ENCODE measurements at places on chromosomes 5 and 9.
A peak's percentile ranks its signal among the peaks of the same experiment; 100 is the strongest.

- DNase-seq: no peak
Measured at GRCh38 chr5:180636403-180637075, 12.9 kb downstream of the FLT4 start.

- no peak for DNase-seq
Measured at GRCh38 chr5:1748271-1748670, 51.4 kb downstream of the MRPL36 start.

DNA sequence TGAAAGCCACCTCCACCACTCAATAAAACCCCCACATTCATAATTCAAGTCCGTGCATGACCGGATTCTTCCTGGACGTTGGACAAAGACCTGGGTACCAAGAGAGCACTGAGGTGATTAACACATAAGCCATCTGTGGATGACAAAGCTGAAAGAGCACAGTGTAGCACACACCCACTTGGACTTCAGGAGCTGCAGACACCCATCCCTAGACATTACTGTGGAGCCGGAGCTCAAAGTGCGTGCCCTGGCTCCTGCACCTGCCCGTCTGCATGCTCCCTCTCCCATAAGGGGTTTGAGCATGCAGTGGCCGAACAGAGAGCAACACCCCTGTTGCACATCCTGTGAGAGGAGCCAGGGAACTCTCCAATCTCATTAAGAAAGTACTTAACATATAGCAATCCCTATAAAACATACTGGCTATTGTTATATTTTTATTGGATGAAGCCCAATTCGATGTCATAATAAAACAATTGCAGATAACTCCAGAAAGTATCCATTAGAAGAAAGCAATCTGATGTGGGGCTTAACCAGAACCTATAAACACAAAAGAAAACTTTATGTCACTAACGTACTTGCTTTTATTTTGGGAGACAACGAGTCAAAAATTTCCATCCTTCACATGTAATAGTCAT lies 1174.2 kb upstream of the C9orf72 start:
- no peak for DNase-seq

DNA sequence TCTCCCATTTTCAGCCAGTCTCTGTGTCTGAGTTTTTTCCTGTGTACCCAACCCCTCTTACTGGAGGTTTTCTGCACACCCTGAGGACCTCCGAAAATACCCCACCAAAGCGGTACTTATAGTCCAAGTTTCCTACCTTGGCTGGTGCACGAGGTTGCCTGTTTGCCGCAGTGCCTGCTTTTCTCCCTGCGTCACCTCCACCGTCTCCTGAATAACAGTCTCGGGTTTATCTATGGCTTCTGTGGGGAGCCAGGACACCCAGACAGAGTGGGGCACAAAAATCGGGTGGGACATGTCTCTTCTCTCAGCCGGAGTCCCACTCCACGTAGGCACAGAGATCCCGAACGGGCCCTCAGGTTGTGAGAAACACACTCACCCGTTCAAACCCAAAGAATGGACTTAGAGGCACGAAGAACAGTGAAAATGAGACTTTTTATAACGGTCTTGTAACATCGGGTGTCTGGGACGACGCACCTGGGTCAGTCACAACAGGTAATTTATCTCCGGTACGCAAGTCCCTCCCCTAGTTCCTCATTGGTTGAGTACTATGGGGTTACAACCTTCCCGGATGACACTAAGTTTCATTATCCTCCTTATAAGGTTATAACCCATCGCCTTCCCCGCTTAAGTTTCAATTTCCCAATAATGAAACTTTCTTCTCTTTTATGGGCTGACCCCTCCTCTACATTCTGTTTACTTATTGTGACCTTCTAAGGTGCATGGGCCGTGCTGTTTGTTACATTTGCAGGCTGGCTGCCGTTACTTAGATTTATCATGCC lies 970.2 kb upstream of the COX7C start:
- no peak for DNase-seq

GRCh38 chr9:91066856-91067255 lies 265.2 kb downstream of the SYK start:
- no peak for DNase-seq

- no peak for DNase-seq
Measured at GRCh38 chr5:93580927-93581445, at the start of gene NR2F1-AS1. TSS of gene NR2F1-AS1 (minus strand) at chr5:93581219.

- no peak for DNase-seq
Measured at GRCh38 chr5:16043349-16043965, 136.1 kb downstream of the MARCHF11 start.

DNA sequence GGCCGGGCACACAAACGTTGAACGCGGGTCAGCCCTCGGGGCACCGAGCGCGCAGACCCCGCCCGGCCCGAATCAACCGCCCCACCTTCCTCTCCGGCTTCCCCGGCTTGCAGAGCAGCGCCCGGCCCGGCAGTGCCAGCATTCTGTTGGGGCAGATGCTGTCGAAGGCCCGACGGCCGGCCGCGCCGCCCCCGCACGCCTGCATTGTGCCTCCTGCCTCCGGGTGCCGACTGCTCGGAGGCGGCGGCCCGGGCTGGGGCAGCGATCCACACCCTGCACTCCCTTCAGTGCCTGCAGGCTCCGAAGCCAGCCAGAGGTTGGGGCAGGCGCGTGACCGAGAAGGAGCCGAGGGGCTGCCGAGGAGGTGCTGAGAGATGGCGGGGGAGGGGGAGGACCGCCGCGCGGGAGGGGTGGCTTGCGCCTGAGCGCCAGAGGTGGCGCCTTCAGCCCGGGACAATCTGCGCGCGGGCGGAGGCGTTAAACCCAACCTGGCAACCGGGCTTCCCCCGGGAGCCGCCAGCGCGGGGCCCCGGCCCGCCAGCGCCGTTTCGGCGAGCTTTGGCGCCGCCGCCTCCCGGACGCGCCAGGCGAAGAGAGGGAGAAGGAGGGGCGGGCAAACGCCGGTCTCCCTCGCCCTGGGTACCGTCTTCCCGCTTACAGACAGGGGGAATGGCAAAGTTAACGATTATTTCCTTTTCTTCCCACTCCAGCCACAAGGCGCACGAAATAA lies at the start of gene MCIDAS:
Gene MCIDAS (minus strand): TSS at position 382 of the 730 bp plus-strand sequence. CDS start 177 bp downstream, at position 205.
- peak; percentile 49 for DNase-seq

DNA sequence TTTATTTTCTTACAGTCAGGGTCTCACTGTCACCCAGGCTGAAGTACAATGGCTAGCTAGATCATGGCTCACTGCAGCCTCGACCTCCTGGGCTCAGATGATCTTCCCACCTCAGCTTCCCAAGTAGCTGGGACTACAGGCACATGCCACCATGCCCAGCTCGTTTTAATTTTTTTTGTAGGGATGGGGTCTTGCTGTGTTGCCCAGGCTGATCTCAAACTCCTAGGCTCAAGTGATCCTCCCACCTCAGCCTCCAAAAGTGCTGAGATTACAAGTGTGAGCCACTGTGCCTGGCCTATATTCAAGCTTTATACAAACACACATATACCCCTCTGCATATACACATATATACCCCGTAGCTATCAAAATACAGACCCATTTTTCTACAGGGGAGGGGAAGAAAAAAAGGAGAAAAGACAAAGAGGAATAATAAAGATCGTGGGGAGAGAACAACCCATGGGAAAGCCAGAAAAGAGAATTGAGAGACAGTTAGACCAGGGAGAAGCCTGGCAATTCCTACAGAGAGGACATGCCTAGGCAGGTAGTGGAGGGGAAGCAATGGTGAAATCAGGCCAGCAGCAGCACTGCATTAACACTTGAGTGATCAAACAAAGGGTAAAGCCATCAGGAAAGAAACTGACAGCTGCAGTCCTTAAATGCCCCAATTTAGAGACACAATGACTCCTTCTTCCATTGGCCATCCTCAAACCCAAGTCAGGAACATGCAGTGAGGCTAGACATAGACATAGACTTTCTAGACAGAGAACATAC lies 102.7 kb downstream of the EFNA5 start:
- DNase-seq: no peak

GRCh38 chr9:15570769-15571168 lies 17.9 kb downstream of the CCDC171 start:
- DNase-seq: no peak

GRCh38 chr9:81372628-81373191 lies 316.6 kb downstream of the TLE1 start:
- DNase-seq: no peak

DNA sequence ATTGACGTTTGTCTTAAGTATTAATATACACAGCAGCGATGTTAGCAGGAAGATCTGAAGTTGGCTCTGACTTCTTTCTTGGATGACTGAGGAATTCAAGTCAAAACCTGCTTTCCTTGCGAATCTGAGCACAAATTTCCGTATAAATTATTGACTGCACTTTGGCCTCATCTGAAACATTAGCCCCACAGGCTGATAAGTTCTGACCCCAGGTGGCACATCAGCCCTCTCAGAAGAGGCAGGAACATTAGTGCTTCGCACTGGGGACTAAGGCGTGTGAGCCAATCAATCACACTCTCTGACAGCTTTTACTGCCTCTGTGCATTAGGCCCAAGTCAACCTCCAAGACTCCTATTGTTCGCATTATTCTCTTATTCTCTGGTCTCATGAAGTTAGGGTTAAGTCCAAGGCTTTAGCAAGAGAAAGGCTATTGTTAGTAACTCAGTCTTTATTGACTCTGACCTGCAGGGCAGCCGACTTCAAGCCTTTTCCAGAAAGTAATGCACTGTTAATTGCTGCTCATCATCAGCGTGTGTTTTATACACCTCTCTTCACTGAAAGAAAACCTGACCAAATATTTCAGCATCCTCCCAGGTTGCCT lies 84.2 kb downstream of the ZNF608 start:
- DNase-seq: no peak

GRCh38 chr5:116673453-116673852 lies 98.8 kb upstream of the SEMA6A start:
- DNase-seq: no peak

Data from stimulated activated CD8-positive, alpha-beta memory T cell treated with anti-CD3 and anti-CD28 coated beads, Interleukin-12 subunit alpha, Interleukin-12 subunit beta, amount 100 ng/mL, for 4 hours (primary cell).